ENCODE measurements at places on chromosomes 2 and 18.

DNA sequence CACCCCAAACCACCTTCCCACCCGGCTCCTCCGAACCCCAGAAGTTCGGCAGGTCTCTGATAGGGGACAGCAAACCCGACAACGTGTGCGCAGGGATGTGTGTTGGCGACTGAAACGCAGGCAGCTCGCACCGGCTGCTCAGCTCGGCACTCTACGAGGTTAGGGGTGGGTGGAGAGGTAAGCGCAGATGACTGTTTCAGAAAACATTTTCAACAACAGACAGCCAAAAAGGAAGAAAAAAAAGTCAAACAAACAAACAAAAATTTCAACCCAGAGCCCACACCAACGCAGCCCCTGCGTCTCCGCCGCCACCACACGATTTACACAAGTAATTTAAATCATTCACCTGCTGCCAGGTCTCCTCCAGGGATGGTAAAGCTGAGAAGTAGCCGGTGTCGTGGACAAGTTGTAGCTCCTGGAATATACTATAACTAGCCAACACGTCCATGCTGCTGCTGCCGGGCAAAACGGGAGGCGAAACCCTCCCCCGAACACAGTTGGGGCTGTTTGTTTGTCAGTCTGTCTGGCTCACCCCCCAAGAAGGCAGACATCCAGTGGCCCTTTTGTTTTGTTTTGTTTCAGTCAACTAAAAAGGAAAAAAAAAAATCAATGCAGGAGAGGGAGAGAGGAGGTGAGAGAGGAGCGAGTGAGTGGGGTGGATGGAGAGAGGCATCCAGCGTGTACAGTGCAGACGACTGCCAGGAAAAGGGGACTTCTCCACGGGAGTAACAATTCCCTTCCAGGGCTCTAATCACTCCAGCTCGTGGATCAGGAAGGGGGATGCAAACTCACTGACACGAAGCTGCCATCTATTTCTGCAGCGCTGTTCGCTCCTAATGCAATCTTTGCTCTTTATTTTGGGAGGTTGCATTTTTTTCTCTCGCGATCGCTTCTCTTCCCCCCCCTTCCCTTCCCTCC is at the start of gene KLF7:
Gene KLF7, minus strand, starts transcription at position 828 of the 918 bp plus-strand sequence. Its CDS starts 380 bp downstream, at position 448.
- DNase-seq = peak; percentile 66

DNA sequence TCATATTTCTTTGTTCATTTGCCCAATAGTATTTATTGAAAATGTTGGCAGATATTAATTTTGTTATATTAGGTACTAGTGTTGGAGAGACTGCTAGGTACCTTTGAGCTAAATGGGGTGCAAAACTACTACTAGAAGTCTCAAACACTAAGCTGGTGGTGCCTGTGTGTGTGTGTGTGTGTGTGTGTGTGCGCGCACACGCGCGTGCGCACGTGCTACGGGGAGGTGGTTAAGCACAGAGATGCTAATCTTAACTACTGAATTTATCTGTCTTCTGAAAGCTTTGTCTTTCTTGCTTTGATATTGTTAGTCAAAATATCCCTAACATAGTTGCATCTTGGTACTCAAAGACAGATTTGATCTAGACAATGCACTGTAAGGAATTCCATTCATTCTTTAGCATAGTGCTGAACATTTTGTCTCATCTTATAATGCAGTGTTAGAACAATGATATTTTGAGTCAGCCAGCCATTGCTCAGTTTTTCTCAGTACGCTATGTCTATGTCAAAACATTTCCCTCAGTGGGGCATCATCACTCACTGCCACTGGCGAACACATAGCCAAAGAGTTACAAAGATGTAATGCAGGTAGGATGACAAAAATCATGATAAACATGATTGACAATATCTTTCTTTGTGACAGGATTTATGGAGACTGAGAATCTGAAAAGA is 396.0 kb upstream of the RGPD4 start:
- DNase-seq = no peak

GRCh38 chr18:63079114-63079513 is 240.5 kb downstream of the BCL2 start:
- no peak for DNase-seq

- no peak for DNase-seq
Measured at GRCh38 chr2:42124011-42124785, 45.0 kb upstream of the EML4 start.

DNA sequence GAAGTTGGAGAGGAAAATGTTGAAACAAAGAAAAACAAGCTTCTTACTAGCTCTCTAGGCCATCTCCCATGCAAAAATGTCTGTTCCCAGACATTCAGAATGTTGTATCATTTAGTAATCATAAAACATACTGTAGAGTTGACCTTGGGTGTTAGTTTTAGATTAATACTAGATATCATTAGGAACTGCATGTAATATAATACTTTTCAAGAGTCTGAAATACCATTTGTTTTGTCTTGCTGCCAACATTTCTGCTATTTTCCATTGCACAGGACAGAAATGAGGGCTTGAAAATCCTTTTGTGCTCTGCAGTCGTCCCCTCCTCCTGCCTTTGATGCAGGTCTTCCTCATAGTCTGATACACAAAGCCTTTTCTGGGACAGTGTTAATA is 89.5 kb upstream of the RBMS1 start:
- no peak for DNase-seq

- no peak for DNase-seq
Measured at GRCh38 chr2:206477296-206477695, 34.0 kb downstream of the ADAM23 start.

DNA sequence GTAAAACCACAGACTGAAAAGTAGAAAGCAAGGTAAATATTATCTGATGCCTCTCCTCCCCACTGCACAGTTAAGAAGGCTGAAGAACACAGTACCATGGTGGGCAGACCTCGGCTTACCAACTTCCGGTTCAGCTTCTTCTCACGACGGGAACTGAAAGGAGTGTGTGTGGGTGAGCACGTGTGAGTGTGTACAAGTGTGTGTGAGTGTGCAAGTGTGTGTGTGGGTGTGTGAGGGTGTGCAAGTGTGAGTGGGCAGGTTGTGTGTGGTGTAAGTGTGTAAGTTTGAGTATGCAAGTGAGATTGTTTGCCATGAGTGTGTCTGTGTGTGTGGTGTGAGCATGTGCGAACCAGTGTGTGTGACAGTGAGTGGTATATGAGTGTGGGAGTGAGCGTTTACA is 103.5 kb downstream of the ADD2 start:
- DNase-seq = no peak

GRCh38 chr2:195638750-195639149 is 18.3 kb upstream of the SLC39A10 start:
- no peak for DNase-seq

GRCh38 chr18:57891707-57892391 is 88.7 kb upstream of the ATP8B1 start:
- DNase-seq = no peak

- no peak for DNase-seq
Measured at GRCh38 chr2:183868153-183868552, 730.2 kb upstream of the ZNF804A start.

- DNase-seq = no peak
Measured at GRCh38 chr2:114389021-114389420, 53.4 kb upstream of the DPP10 start.

Data from NCI-H146 (cell line).